ENCODE measurements at places on chromosomes 6 and 20.
A peak's percentile ranks its signal among the peaks of the same experiment; 100 is the strongest.

DNA sequence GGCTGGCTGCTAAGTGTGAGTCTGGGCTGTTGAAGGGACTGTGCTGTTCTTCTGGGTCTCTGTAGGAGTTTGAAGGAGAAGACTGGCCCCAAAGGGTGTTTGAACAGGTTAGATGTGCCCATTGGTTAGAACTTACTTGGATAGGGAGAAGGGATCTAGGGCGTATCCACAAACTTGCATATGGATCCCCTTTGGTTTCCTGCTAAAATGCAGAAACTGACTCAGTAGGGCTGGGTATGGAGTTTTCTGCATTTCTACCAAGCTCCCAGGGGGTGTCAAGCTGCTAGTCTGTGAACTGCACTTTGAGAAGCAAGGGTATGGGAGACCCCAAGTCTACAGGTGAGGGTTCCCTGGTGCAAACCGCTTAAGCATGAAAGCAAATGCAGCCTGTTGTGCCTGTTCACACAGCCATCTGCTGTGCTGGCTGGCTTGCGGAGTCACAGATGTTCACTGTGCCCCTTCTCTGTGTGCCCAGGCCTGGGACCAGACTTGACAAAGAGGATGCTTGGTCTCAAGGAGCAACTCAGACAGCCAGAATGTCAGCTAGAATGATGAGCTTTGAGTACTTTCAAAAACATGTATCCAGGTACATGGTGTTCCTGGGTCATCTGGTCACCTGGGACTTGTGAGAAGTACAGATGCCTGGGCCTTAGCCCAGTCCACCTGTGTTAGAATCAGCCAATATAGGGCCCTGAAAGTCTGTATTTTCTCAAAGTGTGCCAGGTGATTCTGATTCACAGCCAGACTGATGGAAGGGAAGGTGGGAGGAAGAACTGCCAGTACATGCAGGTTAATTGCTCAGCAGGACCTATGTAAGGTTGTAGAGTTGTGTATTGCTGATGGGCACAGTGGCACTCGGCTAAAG lies 7.4 kb downstream of the PPP1R16B start:
- no peak for DNase-seq

- no peak for DNase-seq
These were observed 219.8 kb upstream of the ARID1B start for GRCh38 chr6:156557251-156557910.

- no peak for DNase-seq
These were observed 52.5 kb downstream of the PTPRT start for GRCh38 chr20:43137160-43137559.

- no peak for DNase-seq
These were observed 59.2 kb upstream of the TFAP2D start for GRCh38 chr6:50654155-50654554.

GRCh38 chr6:158808941-158809678 lies 10.1 kb downstream of the EZR start:
- DNase-seq = no peak

GRCh38 chr6:26017632-26017966 lies 55.0 kb downstream of the TRIM38 start:
- DNase-seq = peak; percentile 63

DNA sequence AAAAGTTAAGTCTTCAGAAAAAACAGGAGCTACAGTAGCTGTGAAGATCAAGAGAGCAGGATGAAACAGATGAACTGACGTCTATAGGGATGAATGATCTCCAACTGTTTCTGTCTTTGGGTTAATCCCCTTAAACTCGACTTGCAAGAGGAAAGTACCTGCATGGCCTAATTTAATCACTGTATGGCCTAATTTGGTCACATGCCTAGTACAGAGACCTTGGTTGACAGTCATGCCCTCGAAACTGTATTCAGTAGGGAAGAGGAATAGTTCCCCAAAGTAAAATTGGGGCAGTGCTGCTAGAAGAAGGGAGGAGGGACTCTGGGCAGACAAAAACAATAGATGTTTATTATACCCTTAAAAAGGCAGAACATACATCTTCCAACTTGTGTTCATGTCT lies 10.0 kb upstream of the SMAP1 start:
- no peak for DNase-seq
